ENCODE measurements at places on chromosomes 12 and 14. TPM values are rescaled to one million over a fixed set of nuclear protein-coding genes. Genes with fewer than 3 reads are reported as not detected.

The GPR135 gene
- total RNA-seq = 1.4 TPM

The ISM2 gene
- not detected for total RNA-seq

The ACOT4 gene
- 3.3 TPM for total RNA-seq

DNA sequence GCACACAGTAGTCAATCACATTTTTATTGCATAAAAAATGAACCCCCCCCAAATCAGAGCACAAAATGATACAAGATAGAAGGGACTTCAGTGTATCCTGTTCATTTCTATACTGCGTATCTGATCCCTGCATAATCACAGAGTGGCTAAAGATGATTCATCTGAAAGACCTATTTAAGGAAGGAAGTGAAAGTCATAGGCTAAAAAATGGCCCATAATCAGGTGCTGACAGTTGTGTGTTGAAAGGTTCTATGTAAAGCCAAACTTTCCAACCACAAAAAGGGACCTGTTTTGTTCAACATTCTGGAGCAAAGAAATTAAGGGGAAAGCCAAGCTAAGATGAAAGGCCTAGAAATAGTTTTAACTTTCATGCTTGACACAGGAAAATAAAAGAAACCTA, 147.8 kb upstream of the ATP2B1 start:
- no peak for DNase-seq

GRCh38 chr12:31362115-31362758, 36.3 kb upstream of the SINHCAF start:
- DNase-seq = peak; percentile 66

DNA sequence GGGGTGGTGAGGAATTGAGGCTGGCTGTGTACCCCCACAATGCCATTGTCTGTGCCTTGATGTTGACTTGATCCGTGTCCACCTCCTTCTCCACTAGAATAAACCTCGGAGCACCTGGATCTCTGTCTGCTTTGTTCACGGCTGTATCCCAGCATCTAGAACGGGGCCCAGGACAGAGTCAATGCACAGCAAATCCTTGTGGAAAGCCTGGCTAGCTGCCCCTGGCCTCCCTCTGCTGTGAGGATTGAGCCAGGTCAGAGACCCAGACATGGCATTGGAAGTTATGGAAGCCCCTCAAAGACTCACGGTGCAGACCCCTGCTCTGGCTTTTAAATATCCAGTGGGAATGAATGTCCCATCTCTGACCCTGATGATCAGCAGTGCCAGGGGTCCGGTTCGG, 109.2 kb downstream of the SCARB1 start:
- DNase-seq = no peak

DNA sequence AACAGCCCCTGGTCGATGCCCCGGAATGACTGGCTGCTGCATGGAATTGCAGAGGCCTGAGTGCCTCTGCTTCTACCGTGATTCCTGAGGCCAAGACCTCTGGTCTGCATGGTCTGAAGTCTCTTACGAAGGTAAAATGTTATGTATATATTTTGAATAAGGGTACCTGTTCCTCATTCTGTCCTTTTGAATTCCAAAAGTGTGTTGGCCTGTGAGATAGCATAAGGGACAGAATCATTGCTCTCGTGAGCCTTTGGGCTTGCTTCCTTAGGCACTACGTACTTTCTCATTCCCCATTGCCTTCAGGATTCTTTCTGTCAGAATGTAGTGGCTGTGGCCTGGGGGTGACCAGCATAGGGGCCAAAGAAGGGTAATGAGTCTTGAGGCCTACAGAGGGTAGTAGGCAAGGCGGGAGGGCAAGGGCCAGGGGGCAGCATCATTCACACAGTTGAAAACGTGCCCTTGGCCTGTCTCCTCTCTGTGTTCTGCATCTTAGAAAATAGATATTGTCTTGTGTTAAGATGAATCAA, 19.5 kb downstream of the TRAF3 start:
- DNase-seq = no peak

DNA sequence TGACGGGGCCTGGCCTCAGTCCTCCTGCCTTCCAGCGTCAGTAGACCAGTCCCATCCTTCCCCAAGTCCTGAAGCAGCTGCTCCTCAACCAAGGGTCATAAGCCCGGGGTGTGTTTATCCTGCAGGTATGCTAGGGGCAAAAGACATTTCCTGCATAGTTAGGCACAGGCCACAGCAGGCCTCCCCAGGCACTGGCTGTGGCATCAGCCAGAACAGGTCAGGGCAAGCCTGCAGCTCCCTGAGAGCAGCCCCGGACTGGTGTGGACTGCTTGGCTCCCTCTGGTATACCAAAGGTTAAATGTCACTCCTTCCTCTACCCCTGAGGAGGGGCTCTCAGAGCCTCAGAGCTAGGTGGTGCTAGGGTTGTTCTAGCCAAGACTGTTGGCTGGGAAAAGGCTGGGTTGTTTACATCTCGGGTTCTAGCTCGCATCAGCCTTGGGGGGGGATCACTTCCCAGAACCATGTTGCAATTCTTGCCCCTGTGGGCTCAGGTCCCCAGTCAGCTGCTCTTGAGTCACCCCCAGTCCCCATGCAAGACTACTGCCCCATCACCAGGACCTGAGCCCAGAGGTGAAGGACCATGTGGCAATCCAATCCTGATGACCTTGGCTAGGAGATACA, 2.9 kb downstream of the MMP14 start:
- DNase-seq = no peak

DNA sequence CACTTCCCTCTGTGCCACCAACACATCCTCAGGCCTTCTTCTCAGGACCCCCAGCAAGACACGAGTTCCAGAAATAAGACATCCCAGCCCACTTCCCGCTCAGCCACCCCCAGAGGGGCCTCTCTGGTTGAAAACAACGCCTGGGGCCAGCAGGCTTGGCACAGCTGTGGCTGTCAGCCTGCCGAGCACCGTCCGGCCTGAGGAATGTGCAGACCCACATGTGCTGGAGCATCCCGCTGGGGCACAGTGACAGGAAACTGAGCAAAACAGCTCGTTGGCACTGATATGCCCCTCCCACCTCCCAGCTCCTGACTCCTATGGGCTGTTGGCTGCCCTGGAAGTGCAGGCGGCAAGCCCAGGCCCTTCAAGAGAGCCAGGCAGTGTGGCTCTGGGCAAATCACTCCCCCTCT, 1.4 kb downstream of the SYNE3 start:
- DNase-seq = no peak

DNA sequence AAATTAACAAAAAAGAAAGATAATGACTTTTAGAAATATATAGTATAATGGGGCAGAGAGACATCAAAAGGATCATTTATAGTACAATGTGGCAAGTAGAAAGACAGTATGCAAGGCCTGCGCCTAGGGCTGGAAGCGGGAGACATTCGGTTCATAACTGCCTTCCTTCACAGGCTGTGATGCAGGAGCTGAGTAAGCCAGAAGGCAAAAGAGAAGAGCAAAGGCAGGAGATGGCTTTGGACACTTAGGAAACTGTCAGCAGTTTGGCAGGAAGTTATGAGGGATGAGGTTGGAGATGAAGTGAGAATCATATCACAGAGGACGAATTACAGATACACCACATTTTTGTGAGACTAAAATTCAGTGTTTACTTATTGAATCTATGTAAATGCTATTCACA, 97.8 kb downstream of the EPS8 start:
- no peak for DNase-seq

DNA sequence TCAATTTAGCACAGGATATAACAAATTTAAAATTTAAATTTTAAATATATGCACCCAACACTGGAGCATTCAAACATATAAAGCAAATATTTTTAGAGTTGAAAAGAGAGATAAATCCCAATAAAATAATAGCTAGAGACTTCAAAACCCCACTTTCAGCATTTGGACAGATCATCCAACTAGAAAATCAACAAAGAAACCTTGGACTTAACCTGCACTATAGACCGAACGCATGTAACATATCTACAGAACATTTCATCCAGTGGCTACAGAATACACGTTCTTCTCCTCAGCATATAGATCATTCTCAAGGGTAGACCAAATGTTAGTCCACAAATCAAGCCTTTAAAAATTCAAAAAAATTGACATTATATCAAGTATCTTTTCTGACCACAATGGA, 64.0 kb downstream of the SPTSSA start:
- no peak for DNase-seq

- no peak for DNase-seq
Measured at GRCh38 chr14:63573581-63573980, 30.4 kb upstream of the PPP2R5E start.

DNA sequence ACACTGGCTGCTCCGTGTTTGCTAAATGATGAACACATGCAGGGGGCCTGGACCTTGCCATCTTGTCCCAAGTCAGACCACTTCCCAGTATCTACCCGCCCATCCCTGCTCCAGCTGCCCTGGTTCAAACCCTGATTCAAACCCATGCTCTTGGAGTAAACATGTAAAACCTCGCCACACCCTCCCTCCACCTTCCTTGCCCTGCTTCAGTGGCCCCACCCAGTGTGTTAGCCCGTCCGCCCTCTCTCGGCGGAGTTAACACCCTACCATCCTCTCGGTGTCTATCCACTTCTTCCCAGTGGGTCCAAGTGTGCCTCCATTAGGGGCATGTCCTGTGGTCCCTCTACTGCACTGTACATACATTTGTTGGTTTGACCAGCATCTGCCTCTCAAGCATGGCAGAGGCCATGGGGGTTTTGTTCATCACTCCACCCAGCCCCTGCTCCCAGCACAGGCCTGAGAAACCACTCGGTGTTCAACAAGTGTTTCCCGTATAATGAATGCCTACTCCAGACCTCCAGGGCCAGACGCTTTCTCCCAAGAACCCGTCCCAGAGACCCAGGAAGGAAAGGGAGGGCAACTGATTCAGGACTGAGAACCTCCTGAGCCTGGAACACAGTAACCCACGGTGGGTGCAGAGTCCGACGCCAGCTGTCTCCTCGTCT, 37.1 kb downstream of the P2RX4 start:
- DNase-seq = peak; percentile 82

GRCh38 chr12:122858171-122858570, 22.9 kb downstream of the HIP1R start:
- no peak for DNase-seq

DNA sequence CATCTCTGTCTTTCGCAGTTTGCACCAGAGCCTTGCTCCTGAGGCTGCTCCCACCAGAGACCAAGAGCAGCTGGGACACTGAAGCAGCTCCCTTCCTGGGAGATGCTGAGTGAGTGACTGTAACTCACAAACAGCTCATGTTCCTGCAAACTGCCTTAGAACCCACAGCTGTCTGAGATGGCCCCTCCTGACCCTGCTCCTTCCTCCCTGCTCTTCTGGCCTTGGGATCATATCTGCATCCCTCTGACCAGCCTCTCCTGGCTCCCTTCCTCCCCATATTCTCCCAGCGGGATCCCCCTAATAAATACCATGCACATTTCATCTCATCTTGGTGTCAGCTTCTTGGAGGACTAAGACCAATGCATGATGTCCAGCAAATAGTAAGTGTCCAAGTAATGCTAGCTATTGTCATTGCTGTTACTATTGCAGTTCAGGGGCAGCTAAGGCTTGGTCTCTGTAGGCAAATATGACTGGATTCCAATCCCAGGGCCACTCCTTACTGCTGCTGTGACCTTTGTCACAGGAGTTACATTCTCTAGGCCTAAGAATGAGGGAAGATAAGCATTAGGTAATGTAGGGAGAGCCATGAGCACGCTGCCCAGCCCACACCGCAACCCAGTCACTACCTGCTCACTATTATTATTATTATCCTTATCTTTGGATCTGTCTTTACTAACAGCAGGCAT, 47.9 kb downstream of the SYNE3 start:
- DNase-seq = peak; percentile 73

- peak; percentile 32 for DNase-seq
Measured at GRCh38 chr14:21748869-21749303, 75.3 kb upstream of the OR4E1 start.

DNA sequence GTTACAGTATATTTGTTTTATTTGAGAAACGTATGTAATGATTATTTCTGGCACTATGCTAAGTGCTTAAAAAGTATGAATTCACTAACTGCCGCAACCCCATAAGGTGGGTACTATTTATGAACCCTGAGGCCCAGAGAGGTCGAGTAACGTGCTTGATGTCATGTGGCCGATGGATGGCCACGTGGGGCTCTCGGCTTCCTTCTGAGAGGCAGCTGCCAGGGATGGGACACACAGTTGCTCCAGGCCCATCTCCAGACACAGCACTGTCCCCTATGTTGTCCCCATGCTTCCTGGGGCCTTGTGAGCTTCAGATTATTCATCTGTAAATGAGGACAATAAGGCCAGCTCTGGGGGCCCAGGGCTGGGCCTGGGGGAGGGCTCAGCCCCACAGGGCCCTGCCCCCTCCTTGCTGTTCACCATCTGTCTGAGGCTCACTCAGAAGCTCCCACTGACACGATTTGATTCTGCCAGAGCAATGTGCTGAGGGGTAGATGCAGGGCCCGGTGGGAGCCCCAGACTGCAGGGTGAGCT, 115.0 kb downstream of the CALM1 start:
- no peak for DNase-seq

DNA sequence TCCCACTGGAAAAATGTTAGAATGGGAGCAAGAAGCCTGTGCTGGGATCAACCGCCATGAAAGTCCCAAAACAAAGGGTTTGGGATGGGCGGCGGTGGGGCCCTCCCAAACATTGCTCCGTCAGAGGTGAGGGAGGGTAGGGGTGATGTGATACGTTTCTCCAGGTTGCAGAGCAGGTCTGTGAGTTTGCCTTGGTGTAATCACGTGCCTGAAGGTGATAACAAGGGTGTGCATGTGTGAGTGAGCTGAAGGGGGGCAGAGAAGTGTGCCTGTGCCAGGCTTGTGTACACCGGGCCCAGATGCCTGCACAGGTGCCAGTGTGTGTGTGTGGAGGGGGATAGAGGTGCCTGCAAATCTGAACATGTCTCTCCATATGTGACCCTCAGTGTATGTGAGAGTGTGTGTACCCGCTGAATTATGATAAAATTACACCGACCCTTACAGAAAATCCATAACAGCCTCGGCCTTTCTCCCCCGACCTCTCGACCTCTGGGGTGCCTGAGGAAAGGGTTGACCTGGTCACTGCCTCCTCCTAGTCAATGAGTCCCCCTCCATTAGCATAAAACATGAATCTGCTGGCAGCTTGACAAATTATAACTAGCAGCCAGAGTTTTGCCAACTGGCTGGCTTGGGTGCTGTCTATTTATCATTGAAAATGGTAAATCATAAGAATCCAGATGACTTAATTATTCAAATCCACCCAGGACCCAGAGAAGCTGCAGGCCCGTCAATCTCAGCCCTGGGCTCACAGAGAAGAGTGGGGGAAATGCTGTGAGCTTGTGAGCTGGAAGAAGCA, 55.6 kb downstream of the SMUG1 start:
- no peak for DNase-seq

DNA sequence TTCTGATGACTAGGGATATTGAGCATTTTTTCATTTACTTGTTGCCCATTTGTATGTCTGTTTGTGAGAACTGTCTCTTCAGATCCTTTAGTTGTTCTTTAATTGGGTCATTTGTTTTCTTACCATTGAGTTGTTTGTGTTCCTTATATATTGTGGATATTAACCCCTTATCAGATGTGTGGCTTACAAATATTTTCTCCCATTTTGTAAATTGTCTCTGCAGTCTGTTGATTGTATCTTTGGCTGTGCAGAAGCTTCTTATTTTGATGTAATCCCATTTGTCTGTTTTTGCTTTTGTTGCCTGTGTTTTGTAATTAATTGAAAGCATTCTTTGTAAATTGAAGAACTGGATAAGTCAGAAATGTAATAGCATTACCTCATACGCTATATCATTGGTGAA, 459.1 kb upstream of the FOXG1 start:
- no peak for DNase-seq
